ENCODE measurements at places on chromosomes 16 and 17.

GRCh38 chr17:66929591-66929990 lies 34.9 kb upstream of the CACNG4 start:
- DNase-seq, result no peak

- DNase-seq, result no peak
These were observed 171.8 kb upstream of the TBX2 start for GRCh38 chr17:61227866-61228265.

DNA sequence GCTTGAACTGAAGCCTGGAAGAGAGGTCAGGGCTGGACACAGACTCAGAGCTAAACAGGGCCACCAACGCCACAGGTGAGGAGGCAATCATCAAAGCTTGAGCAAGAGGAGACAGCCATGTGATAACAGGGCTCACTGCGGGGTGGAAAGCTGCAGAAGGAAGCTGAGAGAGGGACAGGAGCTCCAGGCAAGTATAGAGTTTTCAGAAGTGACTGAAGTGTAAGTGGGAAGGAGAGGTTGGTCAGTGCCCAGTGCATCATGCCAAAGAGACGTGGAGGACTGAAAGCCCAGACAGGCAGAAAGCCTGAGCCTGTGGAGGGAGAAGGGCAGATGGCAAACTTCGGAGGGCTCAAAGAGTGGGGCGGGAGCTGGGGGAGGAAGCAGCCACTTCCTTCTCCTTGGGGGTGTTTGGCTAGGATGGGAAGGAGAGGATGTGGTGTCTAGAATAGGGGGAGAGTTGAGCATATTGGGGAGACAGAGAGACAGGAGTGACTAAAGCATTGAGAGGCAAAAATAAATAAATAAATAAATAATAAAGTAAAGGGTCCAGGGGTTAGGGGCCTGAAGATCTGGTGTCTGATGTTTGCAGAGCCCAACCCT lies 2.6 kb downstream of the KIFC3 start:
- DNase-seq, result no peak

- no peak for DNase-seq
These were observed 1.1 kb downstream of the NOXO1 start for GRCh38 chr16:1980030-1980769.

- DNase-seq, result no peak
These were observed 84.0 kb upstream of the CACNG5 start for GRCh38 chr17:66750781-66751543.

DNA sequence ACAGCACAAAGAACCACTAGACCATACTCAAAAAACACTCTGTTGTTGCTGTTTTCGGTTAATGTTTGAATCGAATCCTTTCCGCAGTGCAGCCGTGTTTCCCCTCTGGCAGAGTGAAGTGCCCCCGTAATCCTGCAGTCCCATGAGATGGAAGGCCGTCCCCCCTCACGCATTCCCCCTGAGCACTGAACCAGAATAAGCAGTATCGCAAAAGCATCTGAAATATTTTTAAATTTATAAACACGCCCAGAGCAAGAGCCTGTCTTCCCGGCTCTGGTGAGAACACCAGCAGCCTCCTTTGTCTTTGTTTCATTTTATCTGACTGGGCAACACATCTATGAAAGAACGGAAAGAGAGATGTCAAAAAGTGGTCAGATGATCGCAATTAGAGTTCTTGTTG lies 121.0 kb upstream of the ADAMTS18 start:
- peak; percentile 78 for DNase-seq

DNA sequence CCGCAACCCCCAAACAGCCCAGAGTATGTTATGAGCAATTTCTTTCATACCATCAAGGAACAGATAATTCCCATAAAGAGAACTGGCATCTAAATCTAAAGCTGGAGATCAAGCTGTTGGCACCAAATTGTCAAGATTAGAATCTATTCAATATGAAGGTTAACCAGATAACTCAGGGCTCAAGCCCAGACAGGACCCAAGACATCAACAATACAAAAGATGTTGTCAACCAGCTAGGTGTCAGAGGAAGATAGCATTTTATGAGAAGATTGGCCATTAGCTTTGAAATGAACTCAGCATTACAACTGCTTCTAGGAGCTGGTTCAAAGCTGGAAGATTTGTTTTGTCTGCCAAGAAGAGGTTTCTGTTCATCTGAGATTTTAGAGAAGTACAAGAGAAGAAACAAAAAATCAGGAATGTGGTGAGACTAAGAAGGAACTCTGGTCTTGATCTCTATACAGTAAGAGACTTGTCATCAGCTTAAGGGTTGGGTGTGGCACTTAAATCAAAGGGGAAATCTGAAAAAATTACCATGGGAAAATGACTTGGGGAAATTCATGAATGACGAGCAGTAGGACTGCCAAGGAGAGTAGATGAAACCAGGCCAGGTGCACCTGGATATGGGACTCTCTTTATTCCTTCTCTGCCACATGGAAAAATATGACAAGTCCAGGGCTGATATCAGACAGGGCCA lies 64.2 kb upstream of the COX10 start:
- DNase-seq, result no peak

- no peak for DNase-seq
These were observed at the start of gene MEIOB for GRCh38 chr16:1871974-1872635. Gene MEIOB, minus strand, starts transcription at chr16:1872164. Its CDS starts 3,989 bp downstream, at chr16:1868175.

DNA sequence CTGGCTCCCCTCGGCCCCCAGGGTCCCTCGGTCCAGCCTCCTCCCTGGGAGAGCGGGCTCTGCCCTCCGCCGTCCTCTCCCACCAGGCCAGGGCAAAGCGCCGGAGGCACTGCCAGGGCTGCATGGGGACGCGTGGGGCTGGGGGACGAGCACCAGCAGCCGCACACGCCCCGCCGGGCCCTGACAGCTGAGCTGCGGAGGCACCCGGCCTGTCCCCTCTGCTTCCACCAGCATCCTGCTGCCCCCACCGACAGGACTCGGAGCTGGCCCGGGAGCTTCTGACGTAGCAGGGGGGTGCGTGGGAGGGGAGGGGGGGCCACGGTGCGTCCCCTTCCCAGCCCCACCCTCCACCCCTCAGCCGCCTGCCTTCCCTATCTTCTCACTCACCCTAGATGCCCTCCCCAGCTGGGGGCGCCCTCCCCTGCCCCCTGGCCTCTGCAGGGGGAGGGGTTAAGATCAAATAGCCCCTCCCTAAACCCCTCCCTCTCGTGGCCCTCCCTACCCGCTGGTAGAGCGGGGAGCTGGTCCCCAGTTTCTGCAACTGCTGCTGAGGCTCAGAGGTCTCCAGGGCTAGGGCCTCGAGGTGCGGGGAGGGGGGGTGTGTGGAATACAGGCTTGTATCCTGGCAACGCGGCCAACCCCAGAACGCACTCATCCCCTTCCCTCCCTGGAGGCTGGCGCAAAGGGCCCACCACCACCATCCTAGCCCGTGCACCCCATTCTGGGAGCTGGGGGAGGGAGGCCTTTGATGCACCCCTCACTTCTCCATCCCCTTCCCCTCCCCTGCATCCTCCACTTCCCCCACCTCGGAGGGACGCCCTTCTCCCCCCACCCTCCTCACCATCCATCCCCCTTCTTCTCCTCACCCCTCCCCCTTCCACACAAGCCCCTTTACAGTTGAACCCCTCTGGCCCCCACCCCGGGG lies 1.0 kb downstream of the SRCIN1 start:
- DNase-seq, result no peak

- DNase-seq, result no peak
These were observed 332.5 kb downstream of the GRIN2A start for GRCh38 chr16:9849697-9850245.

DNA sequence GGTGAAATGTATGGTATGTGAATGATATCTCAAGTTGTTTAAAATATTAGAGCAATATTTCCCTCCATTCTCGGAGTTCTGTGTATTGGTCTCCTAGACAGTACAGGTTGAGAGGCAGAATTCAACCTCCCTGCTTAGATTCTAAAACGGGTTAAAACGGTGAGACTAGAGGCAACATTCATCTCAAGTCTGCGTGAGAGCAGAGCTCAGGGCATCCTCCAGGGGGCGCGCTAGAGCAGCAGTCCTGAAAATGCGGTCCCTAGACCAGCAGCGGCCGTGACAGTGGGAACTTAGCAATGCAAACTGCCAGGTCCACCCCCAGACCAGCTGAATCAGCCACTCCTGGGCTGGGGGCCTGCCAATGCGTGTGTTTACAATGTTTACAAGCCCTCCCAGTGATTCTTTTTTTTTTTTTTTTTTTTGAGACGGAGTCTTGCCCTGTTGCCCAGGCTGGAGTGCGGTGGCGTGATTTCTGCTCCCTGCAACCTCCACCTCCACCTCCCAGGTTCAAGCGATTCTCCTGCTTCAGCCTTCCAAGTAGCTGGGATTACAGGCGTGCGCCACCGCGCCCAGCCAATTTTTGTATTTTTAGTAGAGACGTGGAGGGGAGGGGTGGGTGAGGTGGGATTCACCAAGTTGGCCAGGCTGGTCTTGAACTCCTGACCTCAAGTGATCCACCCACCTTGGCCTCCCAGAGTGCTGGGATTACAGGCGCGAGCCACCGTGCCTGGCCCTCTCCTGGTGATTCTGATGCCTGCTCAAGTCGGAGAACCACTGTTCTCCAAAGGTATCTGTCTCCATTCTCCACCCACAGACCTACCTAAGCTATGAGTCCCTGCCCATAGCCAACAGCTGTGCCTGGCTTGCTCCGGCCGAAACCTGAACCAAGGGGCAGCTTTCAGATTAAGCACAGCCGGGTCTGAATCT lies 24.2 kb downstream of the KLHL36 start:
- peak; percentile 47 for DNase-seq

All from kidney glomerular epithelial cell (primary cell).